Neural crest cell (in vitro differentiated cells): ENCODE measurements at places on chromosomes 3 and 15. TPM values are rescaled to one million over a fixed set of nuclear protein-coding genes. Genes with fewer than 3 reads are reported as not detected.

Gene MEIS2
- 58.5 and 59.5 TPM in 2 replicates for total RNA-seq

Gene TMEM40
- total RNA-seq = not detected in 2 replicates

Gene AHSG
- total RNA-seq = 0.30 TPM in 1 of 2 replicates, not detected in the other

Gene WDR5B
- 6.8 and 7.3 TPM in 2 replicates for total RNA-seq

Gene TGM4
- total RNA-seq = not detected in 2 replicates

Gene RASGRP1
- total RNA-seq = 1.6 and 1.8 TPM in 2 replicates

Gene NUP210
- 59.4 and 59.5 TPM in 2 replicates for total RNA-seq

Gene SLC28A2
- not detected in 2 replicates for total RNA-seq

Gene DNAJC13
- 36.0 and 37.2 TPM in 2 replicates for total RNA-seq

Gene SV2B
- not detected in 2 replicates for total RNA-seq

Gene ITPR1
- 4.8 and 6.6 TPM in 2 replicates for total RNA-seq

Gene SNURF
- total RNA-seq = 12.1 and 14.0 TPM in 2 replicates

Gene SMAD6
- total RNA-seq = 4.7 and 5.4 TPM in 2 replicates
